ENCODE measurements at places on chromosomes 11 and 22.

- no peak for DNase-seq
Measured at GRCh38 chr11:134980819-134981710, 569.0 kb upstream of the B3GAT1 start.

- peak; percentile 75 for DNase-seq
Measured at GRCh38 chr22:45645526-45646414, 25.9 kb upstream of the ATXN10 start.

DNA sequence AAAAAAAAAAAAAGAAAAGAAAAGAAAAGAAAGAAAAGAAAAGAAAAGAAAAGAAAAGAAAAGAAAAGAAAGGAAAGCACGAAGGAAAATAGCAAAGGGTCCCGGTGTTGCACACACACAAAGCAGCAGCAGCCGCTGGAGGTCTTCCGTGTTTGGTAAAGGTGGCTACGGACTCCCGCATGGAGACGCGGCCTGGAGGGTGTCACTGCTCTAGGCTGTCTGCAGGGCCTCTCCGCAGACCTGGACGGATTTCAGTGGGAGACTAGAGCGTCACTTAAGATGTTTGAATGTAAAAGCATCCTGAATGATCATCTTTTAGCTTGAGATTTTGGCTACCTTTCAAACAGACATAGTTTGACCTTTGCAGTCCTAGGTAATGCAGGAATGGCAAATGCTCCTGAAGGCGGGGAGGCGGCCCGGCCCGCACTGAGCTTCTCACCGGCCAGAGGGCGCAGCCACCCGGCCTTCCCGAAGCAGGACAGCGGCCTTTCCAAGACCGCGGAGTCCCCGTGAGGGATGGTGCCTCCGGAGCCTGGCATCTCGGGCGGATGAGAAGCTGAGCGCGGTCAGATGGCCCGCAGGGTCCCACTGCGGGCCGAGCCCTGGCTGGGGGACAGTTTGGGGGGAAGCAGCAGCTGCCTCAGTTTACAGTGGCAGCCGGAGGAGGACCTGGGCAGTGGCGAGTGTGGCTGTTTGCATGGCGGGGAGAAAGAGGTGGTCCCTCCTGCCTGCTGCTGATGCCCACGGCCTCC lies 18.5 kb downstream of the KRTAP5-5 start:
- DNase-seq: no peak

DNA sequence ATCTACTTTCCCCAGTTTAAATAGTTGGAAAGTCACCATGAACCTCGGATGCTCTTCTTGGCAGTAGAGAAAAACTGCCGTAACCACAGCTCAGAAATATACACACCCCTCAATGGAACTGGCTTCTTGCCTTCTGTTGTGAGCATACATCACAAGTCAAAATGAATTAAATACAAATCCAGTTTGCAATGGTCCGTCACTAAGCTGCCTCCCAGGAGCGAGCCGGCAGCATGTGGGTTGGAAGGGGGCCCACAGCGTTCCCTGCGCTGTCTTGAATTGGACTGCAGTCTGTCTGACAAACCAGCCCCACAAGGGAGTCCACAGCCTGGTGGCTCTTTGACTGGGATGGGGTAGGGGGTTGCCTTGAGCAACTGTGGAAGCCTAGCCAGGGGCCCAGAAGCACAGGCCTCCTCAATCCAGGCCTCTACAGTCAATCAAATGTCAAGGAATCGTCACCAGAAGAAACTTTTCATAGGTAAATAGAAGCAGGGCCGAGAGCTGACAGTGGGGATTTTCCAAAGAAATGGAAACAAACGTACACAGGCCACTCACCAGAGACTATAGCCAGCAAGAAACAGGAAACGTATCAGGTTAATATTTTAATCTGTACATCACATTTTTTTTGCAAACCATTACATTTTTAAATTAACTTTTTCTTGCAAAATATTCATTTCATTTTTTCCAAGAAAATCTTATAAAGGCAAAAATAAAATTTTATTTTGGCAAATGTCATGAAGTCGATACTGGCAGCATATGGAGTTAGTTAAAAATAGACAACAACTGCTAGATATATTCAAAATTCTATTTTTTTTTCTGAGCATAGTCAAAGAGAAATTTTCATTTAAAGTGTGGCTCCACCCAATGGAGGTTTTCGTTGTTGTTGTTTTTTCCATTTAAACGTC lies 38.5 kb downstream of the C11orf58 start:
- DNase-seq: no peak

- DNase-seq: no peak
Measured at GRCh38 chr11:20277014-20277413, 86.5 kb upstream of the HTATIP2 start.

- DNase-seq: no peak
Measured at GRCh38 chr11:131914361-131914774, 544.0 kb downstream of the NTM start.

GRCh38 chr22:37497062-37497599 lies 10.9 kb upstream of the MFNG start:
- DNase-seq: no peak

- no peak for DNase-seq
Measured at GRCh38 chr11:117679461-117679860, 117.6 kb downstream of the DSCAML1 start.

DNA sequence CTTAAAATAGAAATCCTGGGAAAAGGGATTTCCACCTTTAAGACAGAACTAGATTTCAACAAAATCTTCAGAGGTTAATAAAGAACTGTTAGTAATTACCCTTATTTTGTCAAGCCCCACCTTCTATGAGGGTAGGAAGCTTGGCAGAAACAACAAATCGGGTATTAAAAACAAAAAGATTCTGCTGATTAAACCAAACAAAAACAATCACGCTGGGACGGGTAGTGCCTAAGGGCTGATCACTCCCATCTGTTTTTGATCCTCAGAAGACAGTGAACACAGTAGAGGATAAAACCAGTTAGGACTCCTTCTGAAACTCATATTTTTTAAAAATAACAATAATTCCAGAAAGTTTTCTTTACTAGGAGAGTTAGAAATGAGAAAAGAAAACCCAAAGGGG lies 441.3 kb upstream of the API5 start:
- DNase-seq: no peak

- DNase-seq: no peak
Measured at GRCh38 chr11:117345039-117345438, 17.4 kb downstream of the CEP164 start.

DNA sequence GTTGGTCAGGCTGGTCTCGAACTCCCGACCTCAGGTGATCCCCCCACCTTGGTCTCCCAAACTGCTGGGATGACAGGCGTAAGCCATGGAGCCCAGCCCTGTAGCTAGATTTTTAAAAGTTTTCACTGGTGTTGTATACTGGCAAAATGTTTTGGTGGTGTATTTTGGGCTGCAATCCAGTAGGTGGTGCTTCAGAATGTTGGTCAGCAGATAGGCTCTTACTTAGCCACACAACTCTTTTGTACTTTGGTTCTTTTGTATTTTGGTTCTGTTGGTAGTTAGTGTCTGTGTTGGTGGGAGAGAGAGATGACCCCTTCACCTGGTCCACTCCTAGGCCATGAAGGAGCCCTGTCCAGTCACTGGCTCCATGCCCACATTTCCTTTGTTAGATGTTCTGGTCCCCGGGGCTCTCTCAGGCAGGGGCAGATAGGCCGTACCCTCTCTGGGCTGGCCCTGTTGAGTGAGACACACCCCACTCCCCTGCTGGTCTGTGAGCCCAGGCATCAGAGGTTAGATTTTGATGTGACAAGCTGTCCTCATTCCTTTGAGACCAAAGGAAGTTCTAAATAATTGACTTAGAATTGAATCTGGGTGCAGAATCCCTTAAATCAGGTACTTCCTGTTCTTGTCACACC lies 123.8 kb downstream of the DDX10 start:
- no peak for DNase-seq

GRCh38 chr11:117009905-117010605 lies 88.2 kb downstream of the SIK3 start:
- no peak for DNase-seq

DNA sequence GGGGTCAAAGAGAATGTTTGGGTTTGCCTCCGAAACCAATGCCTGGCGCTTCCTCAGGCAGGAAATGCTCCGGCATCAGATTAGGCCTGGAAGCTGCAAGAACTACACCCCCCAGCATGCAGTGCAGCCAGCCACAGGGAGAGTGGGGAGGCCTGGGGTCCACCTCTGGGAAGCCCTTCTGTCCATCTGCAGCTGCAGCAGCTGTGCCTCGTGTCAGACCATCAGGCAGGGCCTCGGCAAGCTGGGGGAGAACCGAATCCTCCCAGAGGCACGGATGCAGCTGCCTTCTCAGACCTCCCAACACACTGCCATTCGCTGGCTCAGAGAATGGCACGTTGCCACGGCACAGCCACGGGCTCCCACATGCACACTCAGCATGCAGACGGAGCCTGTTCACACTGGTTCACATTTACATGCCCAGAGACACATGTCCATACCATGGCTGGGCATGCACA lies 57.4 kb downstream of the NECTIN1 start:
- DNase-seq: no peak

- DNase-seq: no peak
Measured at GRCh38 chr11:43712676-43713075, 32.1 kb downstream of the HSD17B12 start.

DNA sequence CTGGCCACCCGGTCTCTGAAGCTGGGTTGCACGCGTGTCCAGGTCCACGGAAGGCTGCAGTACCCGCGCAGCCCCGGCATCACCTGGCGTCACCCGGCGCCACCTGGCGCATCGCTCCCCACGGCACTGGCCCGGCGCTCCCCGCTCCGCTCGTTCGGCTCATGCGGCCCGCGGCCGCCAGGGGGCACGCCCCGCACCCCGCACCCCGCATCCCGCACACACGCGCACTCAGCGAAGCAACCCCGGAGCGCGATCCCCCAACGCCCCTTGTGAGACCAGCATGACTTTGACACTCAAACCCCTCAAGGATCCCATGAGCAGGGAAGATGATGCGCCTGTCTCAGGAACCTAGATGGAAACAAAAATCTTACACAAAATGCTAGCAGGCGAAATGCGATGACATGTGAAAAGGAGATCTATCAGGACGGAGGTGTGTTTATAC lies 11.9 kb downstream of the B3GNT6 start:
- peak; percentile 88 for DNase-seq

GRCh38 chr22:48135592-48135991 lies 1373.1 kb downstream of the TBC1D22A start:
- no peak for DNase-seq

GRCh38 chr11:32262367-32262766 lies 171.5 kb downstream of the RCN1 start:
- DNase-seq: no peak

DNA sequence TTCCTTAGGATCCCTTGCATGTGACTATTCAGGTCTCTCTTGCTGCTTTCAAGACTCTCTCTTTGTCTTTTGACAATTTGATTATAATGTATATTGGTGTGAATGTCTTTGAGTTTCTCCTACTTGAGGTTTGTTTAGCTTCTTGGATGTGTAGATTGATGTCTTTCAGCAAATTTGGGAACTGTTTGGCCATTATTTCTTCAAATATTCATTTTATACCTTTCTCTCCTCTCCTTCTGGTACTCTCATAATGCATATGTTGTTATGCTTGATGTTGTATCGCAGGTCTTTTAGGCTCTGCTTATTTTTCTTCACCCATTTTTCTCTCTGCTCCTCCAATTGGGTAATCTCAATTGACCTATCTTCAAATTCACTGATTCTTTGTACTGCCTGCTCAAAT lies 44.2 kb downstream of the OR2AT4 start:
- DNase-seq: no peak

DNA sequence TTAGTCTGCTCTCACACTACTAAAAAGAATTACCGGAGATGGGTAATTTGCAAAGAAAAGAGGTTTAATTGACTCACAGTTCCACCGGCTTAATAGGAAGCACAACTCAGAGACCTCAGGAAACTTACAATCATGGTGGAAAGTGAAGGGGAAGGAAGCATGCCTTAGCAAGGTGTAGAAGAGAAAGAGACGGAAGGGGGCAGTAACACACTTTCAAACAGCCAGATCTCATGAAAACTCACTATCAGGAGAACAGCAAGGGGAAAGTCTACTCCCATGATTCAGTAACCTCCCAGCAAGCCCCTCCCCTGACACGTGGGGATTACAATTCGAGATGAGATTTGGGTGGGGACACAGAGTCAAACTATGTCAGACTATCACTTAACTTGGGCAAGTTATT lies 236.6 kb upstream of the ANO3 start:
- DNase-seq: no peak

GRCh38 chr22:44371741-44372525 lies 59.2 kb upstream of the SHISAL1 start:
- no peak for DNase-seq

GRCh38 chr11:35047179-35047578 lies 91.8 kb upstream of the CD44 start:
- DNase-seq: no peak

- no peak for DNase-seq
Measured at GRCh38 chr11:92225568-92226330, 1.1 kb downstream of the FAT3 start.

GRCh38 chr22:45007391-45008185 lies 2.2 kb downstream of the PHF21B start:
- peak; percentile 71 for DNase-seq

- DNase-seq: no peak
Measured at GRCh38 chr11:13045734-13046133, 36.6 kb downstream of the RASSF10 start.

DNA sequence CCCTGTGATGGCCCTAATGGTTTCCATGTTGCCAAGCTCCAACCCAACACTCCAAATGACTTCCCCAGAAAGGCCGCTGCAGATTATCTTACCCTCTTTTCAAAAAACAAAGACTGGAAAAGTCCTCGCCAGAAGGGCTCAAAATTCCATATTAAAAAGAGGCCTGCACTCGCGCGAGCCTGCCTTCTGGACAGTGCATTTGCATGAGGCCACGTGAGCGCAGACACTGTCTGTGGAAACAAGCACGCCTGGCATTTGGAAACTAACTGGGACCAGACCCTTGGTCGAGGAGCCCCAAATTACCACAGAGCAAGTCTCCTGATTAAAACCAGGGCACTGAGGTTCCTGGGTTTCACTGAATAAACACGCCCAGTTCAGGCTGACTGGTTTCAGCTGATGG lies 42.9 kb downstream of the ABTB2 start:
- DNase-seq: no peak

GRCh38 chr11:61793829-61794204 lies 1.1 kb downstream of the FEN1 start:
- no peak for DNase-seq

- DNase-seq: no peak
Measured at GRCh38 chr11:3954448-3955298, 99.2 kb downstream of the STIM1 start.

- no peak for DNase-seq
Measured at GRCh38 chr11:128029219-128029722, 558.1 kb downstream of the ETS1 start.

DNA sequence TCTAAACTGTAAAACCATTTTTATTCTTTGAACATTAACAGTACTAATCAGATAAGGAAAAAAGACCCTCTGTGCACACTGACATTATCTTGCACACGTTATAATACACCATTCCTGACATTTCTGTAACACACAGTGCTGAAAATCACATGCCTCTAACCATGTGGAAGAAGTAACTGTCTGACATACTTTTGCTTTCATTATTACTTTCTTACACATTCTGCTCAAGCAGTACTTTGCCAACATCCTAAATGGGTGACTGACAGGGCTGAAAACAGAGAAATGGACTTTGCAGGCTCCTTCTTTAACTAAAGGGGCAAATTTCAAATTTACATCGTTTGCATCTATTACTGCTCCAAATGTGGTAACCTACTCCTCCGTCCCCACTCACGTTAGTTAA lies 22.8 kb upstream of the TP53AIP1 start:
- no peak for DNase-seq

GRCh38 chr11:67262731-67263675 lies 3.3 kb upstream of the GRK2 start:
- peak; percentile 100 for DNase-seq

GRCh38 chr22:31952094-31952401 lies 7.7 kb downstream of the YWHAH start:
- no peak for DNase-seq
